ENCODE measurements at places on chromosomes 1 and 21. TPM values are rescaled to one million over a fixed set of nuclear protein-coding genes. Genes with fewer than 3 reads are reported as not detected.
A peak's percentile ranks its signal among the peaks of the same experiment; 100 is the strongest.

DNA sequence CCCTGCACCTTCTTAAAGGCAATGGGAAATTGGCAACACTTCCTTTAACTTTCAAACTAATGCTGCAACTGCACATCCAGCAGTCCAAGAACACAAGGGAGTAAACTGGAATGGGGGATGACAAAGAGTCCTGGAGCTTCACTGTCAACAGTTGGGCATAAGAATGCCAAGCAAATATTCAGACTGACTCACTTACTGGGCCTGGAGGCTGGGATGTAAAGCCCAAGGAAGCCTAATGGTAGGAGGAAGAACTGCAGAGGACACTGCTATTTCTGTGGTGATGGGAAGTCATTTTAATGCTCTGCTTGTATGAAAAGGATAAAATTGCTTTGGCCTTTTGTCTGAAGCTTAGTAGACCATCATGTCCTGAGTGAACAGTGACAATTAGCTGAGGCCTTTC lies 15.7 kb upstream of the DMRTA2 start:
- H3K27ac ChIP-seq: no peak overlapping the region
- H3K4me1 ChIP-seq: no peaks in the 10 kb centered on the region
- H3K4me3 ChIP-seq: no peak overlapping the region
- no peak for DNase-seq

The ZNF695 gene
- total RNA-seq: 1.7 TPM

The PLCH2 gene
- total RNA-seq: 3.2 TPM

The RXFP4 gene
- total RNA-seq: not detected

DNA sequence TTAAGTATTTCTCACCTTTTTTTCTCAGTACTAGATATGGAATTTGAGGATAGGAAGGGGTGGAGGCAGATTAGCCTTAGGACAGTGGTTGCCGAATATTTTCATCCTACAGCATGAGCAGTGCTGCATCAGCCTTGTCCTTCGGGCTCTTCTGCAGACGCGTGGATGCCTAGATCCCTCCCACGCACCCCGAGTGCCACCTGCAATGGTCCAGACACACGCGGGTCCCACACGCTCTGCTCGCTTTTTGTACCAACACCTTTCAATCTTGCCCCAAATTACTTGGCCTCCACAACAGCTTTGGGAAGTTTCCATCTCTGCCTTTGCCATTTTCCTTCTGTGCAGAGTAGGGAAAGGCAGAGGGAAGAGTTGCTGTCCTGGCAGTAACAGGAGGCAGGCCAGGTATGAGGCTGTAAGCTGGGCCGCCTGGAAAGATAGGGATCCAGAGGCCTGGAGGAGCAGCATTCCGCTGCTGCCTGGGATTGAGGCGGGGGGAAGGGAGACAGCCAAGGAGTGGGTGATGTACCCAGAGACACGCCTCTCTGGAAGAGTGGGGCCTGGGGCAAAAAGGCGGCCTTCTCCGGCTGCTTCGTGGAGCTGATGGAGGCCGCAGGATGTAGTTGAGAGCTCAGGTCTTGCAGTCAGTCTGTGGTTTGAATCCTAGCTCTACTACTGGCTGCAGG lies 467.7 kb downstream of the KIF26B start:
- peaks cover 10% of the 10 kb centered on the region for H3K36me3 ChIP-seq
- DNase-seq: no peak
- no peaks in the 10 kb centered on the region for H3K27me3 ChIP-seq
- H3K4me1 ChIP-seq: peaks cover 2% of the 10 kb centered on the region
- H3K27ac ChIP-seq: no peak overlapping the region

DNA sequence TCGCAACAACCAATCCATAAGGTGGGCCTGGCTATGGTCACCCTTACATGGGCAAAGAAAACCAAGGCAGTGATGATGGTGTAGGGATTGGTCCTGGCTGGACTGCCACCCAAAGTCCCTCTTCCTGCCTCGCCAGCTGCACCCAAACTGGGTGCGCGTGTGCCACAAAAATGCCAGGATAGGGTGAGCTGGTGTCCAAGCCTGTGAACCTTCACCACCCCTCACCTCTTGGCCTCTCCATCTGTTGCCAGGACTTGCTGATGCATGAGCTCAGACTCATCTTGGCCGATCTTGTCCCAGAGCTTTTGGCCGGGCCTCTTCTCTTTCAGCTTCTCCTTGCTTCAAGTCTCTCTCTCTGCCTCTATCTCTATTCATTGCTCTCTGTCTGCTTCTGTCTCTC lies 41.8 kb downstream of the FOXD2 start:
- no peak for DNase-seq
- H3K4me3 ChIP-seq: no peak overlapping the region
- H3K36me3 ChIP-seq: peaks cover 1% of the 10 kb centered on the region
- no peak overlapping the region for H3K27ac ChIP-seq

DNA sequence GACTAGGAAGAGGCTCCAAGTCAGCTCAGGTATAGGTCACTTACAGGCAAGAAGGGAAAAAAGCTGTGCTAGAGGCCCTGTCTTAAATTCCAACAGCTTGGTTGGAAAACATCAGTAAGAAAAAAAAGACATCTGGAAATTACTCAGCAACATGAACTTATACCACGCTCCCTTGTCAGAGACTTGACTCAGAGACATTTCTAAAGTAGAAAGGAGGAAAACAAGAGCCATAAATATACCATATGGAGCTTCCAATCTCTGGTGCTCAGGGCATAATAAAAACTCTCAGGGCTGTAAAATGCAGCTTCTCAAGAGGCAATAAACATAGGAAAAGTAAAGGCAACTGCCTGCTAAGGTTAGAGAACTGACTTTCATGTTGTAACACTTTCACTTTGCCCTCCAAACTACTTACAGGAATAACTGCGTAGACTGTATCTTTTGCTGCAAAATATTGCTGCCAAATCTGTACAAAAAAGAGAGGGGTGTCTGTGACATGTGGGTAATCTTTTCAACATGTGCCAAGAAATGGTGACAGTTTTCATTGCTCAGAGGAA lies 14.7 kb downstream of the ATPAF1 start:
- no peak overlapping the region for H3K4me3 ChIP-seq
- peaks cover 46% of the 10 kb centered on the region for H3K36me3 ChIP-seq
- peaks cover 4% of the 10 kb centered on the region for H3K4me1 ChIP-seq

GRCh38 chr1:179298952-179299351 lies 5.4 kb downstream of the SOAT1 start:
- no peak overlapping the region for H3K27ac ChIP-seq
- H3K27me3 ChIP-seq: no peaks in the 10 kb centered on the region
- no peak for DNase-seq
- H3K36me3 ChIP-seq: peaks cover 3% of the 10 kb centered on the region
- no peak overlapping the region for H3K4me3 ChIP-seq

The SYT14 gene
- total RNA-seq: 1.0 TPM

DNA sequence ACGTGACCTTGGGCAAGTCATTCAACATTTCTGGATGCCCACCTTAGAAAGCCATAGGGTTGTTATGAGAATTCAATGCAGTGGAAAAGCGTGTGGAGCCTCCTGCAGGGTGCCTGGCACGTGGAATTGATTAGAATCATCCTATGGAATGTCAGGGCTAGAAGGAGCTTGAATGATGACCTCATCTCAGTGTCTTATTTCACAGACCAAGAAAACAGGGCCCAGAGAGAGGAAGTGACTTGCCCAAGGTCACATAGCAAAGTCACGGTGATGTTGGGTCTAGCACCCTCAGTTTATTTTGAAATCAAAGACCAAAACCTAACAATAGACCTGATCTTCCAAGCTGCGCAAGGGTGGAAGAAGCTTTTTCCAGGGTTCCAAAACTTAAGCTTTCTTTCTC lies 6.0 kb downstream of the TRABD2B start:
- H3K4me3 ChIP-seq: no peak overlapping the region
- peaks cover 23% of the 10 kb centered on the region for H3K4me1 ChIP-seq
- DNase-seq: no peak
- peaks cover 78% of the 10 kb centered on the region for H3K27me3 ChIP-seq
- H3K36me3 ChIP-seq: peaks cover 2% of the 10 kb centered on the region

GRCh38 chr1:67586596-67586995 lies 98.4 kb upstream of the GADD45A start:
- peaks cover 30% of the 10 kb centered on the region for H3K4me1 ChIP-seq
- no peaks in the 10 kb centered on the region for H3K36me3 ChIP-seq
- H3K27me3 ChIP-seq: no peaks in the 10 kb centered on the region
- H3K4me3 ChIP-seq: no peak overlapping the region
- peak overlapping the region; percentile 62 for H3K27ac ChIP-seq
- DNase-seq: no peak

DNA sequence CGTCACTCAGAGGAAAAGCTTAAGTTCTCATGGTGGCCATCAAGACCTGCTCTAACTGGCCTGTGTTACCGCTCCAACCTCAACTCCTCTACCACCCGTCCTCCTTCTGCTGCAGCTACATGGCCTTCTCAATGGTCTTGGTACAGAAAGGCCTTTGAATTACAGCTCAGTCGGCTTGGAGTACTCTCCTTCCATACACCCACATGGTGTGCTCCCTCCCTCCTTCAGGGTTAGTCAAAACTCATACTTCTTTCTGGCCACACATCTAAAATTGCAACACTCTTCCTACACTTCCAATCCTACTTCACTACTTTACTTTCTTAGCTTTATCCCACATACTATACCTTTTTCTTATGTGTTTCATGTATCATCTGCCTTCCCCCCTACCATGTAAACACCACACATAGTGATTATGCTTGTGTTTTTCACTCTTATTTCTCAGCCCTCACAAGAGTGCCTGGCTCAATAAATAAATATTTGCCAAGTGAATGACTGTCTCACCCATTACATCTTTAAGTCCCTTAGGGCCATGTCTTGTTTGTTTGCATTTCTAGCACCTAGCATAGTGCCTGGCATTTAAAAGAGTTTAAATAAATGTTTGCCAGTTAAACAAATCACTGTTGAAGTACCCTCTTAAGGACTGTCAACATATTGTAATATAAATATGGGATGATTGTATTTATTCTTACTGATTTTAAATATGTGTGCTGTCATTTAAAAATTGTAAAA lies 37.6 kb upstream of the HMCN1 start:
- H3K4me3 ChIP-seq: no peak overlapping the region
- H3K4me1 ChIP-seq: peaks cover 3% of the 10 kb centered on the region
- no peak overlapping the region for H3K27ac ChIP-seq
- no peaks in the 10 kb centered on the region for H3K36me3 ChIP-seq

The FRRS1 gene
- total RNA-seq: 2.0 TPM

GRCh38 chr1:65939191-65939590 lies 146.5 kb downstream of the PDE4B start:
- DNase-seq: no peak
- H3K27ac ChIP-seq: no peak overlapping the region
- no peaks in the 10 kb centered on the region for H3K4me1 ChIP-seq
- no peak overlapping the region for H3K4me3 ChIP-seq

- peak overlapping the region; percentile 92 for H3K4me3 ChIP-seq
- H3K27ac ChIP-seq: peak overlapping the region; percentile 96
- peaks cover 60% of the 10 kb centered on the region for H3K4me1 ChIP-seq
These were observed 688 bp downstream of the PTTG1IP start for GRCh38 chr21:44872649-44873355.

DNA sequence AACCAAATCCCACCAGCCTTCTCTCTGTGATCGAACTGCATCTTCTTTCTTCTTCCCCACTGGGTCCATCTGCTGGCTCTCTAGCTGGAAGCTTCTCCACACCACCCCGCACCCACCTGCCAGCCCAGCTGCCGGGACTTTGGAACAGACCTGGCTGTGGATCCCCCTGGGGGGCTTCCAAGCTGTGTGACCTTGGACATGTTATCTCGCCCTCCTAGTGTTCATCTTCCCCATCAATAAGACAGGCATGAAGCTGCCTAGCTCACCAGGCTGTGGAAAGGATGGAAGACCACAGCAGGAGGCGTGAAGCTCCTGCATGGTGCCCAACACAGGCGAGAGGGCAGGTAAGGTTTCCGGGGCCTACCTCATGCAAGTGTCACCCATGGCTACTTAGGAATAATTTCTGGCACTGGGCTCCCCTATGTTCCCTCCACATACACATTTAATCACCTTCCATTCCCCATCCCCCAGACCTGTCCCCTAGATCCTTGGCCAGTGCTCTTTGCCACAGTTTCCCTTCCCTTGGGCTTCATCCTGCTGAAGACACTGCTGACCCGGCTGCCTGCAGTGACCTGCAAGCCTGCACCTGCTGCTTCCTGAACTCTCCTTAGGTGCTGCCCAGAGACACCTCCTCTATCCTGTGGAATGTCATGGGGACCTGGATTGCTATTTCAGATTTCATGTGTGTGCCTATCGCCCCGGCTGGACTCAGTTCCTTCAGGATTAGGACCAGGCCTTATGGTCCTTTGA lies 13.2 kb upstream of the C2CD2 start:
- peak; percentile 52 for DNase-seq
- peaks cover 5% of the 10 kb centered on the region for H3K4me1 ChIP-seq
- H3K4me3 ChIP-seq: no peak overlapping the region
- H3K27ac ChIP-seq: no peak overlapping the region
- peaks cover 13% of the 10 kb centered on the region for H3K27me3 ChIP-seq

GRCh38 chr1:61950418-61950817 lies 208.1 kb downstream of the PATJ start:
- peaks cover 14% of the 10 kb centered on the region for H3K4me1 ChIP-seq
- no peak overlapping the region for H3K4me3 ChIP-seq
- no peak for DNase-seq
- no peak overlapping the region for H3K27ac ChIP-seq
- H3K27me3 ChIP-seq: no peaks in the 10 kb centered on the region

The RUNX3 gene
- total RNA-seq: 1.8 TPM

DNA sequence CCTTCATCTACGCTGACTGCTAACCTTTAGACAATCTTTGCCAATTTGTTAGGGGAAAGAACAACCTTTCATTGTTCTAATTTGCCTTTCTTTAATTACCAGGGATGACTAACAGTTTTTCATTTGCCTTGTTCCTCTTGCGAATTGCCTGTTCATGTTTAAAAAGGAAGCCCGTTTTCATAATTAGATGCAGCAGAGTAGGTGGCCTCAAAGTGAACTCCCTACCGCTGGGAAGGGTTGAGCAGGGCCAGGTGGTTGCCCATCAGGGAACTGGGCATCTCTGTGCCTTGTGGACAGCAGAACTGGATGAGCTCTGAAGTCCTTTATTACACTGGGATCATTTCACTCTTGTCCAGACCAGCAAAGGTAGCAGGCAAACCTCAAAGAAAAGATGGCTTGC lies 59.0 kb downstream of the HIVEP3 start:
- H3K27me3 ChIP-seq: no peaks in the 10 kb centered on the region
- no peaks in the 10 kb centered on the region for H3K36me3 ChIP-seq
- H3K4me1 ChIP-seq: peaks cover 45% of the 10 kb centered on the region
- no peak for DNase-seq
- no peak overlapping the region for H3K27ac ChIP-seq

GRCh38 chr1:195745189-195746010 lies 862.8 kb downstream of the KCNT2 start:
- no peaks in the 10 kb centered on the region for H3K27me3 ChIP-seq
- H3K27ac ChIP-seq: no peak overlapping the region

GRCh38 chr1:65255035-65255655 lies 54.2 kb upstream of the DNAJC6 start:
- H3K36me3 ChIP-seq: no peaks in the 10 kb centered on the region
- H3K4me3 ChIP-seq: peak overlapping the region; percentile 90
- DNase-seq: no peak
- no peaks in the 10 kb centered on the region for H3K27me3 ChIP-seq

DNA sequence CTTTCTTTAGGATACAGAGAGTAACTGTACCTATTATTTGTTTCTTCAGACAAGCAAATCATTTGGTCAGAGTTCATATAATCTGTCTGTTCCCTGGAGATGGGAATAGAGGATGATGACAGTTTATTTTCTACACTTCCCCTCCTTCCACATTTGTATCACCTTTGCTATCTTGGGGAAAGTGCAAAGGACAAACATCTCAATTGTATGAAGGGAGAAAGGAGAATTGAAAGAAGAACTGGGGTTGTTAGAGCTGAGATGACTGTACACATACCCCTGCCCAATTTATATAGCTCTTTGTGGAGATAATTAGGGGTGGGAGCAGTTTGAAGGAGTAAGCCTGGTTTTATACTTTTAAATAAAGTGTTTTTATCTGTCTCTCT lies 14.0 kb downstream of the POLR3GL start:
- no peak for DNase-seq
- peaks cover 1% of the 10 kb centered on the region for H3K4me1 ChIP-seq
- no peak overlapping the region for H3K27ac ChIP-seq
- no peak overlapping the region for H3K4me3 ChIP-seq
- no peaks in the 10 kb centered on the region for H3K27me3 ChIP-seq
- no peaks in the 10 kb centered on the region for H3K36me3 ChIP-seq

All from chondrocyte (in vitro differentiated cells).